ENCODE measurements at places on chromosomes 1 and 21.

- DNase-seq: no peak
Observed at GRCh38 chr1:17682400-17682799, 72.7 kb upstream of the ACTL8 start.

GRCh38 chr1:18712252-18712600, 81.6 kb downstream of the PAX7 start:
- DNase-seq: no peak

- no peak for DNase-seq
Observed at GRCh38 chr1:37325509-37326437, 148.6 kb upstream of the ZC3H12A start.

GRCh38 chr1:3814771-3815561, 18.7 kb upstream of the LRRC47 start:
- DNase-seq: no peak

GRCh38 chr1:160606611-160607010, 27.3 kb upstream of the CD84 start:
- DNase-seq: no peak

- DNase-seq: no peak
Observed at GRCh38 chr1:238265866-238266265, 375.1 kb upstream of the ZP4 start.

- no peak for DNase-seq
Observed at GRCh38 chr1:10909697-10910680, 102.5 kb upstream of the TARDBP start.

- no peak for DNase-seq
Observed at GRCh38 chr1:113835686-113836290, 23.5 kb upstream of the RSBN1 start.

DNA sequence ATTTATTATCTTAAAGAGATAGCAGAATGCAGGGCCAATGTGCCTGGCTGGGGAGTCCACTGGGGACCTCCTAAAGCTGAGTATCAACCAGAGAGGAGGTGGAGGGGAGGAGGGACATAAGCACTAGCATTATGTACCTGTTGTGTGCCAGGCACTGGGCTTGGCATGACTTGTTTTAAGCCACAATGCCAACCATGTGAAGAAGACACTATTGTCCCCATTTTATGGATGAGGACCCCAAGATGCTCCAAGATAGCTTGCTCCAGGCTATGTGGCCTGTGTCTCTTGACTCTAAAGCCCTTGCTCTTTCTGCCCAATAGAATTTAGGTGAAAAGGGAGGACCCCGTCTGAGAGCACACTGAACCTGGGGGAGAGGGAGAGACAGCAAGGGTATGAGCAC, 111.3 kb downstream of the GLIS1 start:
- no peak for DNase-seq

GRCh38 chr1:10734962-10735544, 61.4 kb downstream of the CASZ1 start:
- no peak for DNase-seq

GRCh38 chr1:243213045-243213787, 41.9 kb downstream of the CEP170 start:
- no peak for DNase-seq

DNA sequence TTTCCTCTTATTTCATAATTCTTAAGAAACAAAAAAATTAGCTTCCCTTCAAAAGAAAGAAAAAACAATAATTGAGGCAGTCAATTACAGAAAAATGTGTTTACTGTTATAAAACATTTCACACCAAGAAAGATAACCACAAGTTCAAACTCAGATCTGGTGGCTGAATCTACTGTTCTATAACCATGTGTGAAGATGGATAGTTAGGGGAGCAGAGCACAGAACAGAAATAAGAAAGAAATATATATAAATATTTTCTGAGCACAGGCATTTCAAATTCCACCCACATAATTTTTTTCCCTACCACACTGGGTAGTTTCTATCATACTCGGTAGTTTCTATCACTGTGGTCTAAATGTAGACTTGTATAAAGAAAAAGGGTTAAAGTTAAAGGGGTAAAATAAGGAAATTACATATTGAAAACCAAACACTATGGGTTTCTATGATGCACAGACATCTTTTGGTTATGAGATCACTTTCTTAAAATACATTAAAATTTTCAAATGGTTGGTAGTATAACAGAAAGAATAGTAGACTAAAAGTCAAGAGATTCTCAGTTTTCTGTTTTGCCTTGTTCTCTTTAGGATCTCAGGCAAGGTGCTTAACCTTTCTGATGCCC, 10.8 kb downstream of the LYST start:
- DNase-seq: no peak

DNA sequence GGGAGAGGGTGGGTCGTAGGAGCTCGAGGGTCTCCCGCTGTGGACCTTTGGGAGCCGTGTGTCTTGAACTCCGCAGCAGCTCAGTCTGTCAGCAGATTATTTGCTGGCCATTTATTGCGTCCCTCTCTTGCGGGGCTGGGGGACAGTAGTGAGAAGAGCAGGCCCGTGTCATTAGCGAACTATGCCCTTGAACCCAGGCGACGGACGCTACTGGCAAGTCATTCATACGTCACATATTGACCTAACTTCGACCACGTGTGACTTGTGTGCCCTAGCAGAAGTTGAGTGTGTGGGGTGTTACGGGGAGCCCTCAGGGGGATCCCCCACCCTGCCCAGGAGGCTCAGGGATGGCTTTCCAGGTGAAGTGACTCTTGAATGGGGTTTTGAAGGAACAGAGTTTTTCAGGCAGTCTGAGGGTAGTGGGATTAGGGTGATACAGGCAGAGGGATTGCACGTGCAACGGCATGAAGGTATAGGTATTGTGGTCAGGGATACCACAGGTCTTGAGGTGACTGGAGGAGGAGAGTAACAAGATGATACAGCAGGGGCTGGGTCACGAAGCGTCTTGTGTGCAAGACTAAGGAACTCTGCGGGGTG, 13.0 kb downstream of the RCC1 start:
- no peak for DNase-seq

- no peak for DNase-seq
Observed at GRCh38 chr1:30385246-30385995, 338.0 kb downstream of the MATN1 start.

DNA sequence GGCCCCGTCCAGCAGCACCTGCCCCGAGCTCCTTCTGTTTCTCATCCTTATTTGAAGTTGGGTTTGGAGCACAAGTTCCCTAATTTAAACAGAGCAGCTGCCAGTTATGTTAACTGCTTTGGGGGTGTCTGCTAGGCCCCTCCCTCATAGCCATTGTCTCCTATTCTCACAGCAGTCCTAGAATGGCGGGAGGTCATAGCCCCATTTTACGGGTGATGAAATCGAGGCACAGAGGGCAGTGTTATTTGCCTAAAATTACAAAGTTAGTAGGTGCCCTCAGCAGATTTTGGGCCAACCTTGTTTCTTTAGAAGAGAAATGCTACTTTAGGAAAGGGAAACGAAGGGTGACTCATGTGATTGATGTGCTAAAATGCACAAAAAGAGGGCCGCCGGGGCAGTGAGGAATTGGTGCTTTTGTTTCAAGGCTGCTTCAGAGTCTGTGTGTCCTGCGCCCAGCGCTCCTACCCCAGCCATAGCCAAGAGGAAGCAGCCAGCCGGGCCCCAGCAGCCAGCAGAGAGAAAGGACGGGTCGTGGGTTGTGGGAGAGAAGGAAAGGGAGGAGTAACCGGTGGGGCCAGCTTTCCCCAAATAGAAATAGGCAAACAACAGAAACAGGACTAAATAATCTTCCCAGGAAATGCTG, 13.0 kb downstream of the VANGL1 start:
- DNase-seq: no peak

- DNase-seq: no peak
Observed at GRCh38 chr1:219041818-219042217, 131.9 kb upstream of the LYPLAL1 start.

DNA sequence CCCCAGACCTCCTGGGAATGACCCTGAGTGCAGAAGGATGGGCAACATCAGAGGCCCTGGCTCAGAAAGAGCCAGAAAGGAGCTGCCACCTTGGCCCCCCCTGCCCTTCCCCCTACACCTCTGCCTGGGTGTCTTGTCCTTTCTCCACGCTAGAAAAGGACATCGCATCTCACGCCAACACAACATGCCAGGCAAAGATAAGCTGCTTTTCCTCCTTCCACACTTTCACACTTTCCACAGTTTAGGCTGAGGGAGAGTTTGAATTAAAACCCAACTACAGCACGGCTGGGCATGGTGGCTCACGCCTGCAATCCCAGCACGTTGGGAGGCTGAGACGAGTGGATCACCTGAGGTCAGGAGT, 109.5 kb downstream of the SPSB1 start:
- DNase-seq: no peak

GRCh38 chr1:82538876-82539275, 738.1 kb downstream of the ADGRL2 start:
- no peak for DNase-seq

Measured in cortex of kidney (tissue), 1 donor.